K562 (cell line): ENCODE measurements at places on chromosomes 13 and 19. TPM values are rescaled to one million over a fixed set of nuclear protein-coding genes. Genes with fewer than 3 reads are reported as not detected.

The ZNF221 gene
- 0.34 and 0.42 TPM in 2 replicates for polyA plus RNA-seq

The HNRNPM gene
- polyA plus RNA-seq: 253 and 316 TPM in 2 replicates

The ZSCAN5C gene
- polyA plus RNA-seq: not detected in 2 replicates

The UPF3A gene
- polyA plus RNA-seq: 64.1 and 76.5 TPM in 2 replicates

The MAP3K10 gene
- 6.0 and 7.3 TPM in 2 replicates for polyA plus RNA-seq

The ATP13A1 gene
- 49.2 and 58.9 TPM in 2 replicates for polyA plus RNA-seq

The TNFSF13B gene
- polyA plus RNA-seq: 1.0 and 1.1 TPM in 2 replicates

The CTU1 gene
- 10.0 and 12.9 TPM in 2 replicates for polyA plus RNA-seq

The STOML3 gene
- not detected in 2 replicates for polyA plus RNA-seq

The NBEA gene
- 0.94 TPM in 1 of 2 replicates, not detected in the other for polyA plus RNA-seq
